ENCODE measurements at places on chromosomes 11 and 22. TPM values are rescaled to one million over a fixed set of nuclear protein-coding genes. Genes with fewer than 3 reads are reported as not detected.

- no peak for DNase-seq
Observed at GRCh38 chr11:94185416-94186084, 56.9 kb downstream of the PANX1 start.

DNA sequence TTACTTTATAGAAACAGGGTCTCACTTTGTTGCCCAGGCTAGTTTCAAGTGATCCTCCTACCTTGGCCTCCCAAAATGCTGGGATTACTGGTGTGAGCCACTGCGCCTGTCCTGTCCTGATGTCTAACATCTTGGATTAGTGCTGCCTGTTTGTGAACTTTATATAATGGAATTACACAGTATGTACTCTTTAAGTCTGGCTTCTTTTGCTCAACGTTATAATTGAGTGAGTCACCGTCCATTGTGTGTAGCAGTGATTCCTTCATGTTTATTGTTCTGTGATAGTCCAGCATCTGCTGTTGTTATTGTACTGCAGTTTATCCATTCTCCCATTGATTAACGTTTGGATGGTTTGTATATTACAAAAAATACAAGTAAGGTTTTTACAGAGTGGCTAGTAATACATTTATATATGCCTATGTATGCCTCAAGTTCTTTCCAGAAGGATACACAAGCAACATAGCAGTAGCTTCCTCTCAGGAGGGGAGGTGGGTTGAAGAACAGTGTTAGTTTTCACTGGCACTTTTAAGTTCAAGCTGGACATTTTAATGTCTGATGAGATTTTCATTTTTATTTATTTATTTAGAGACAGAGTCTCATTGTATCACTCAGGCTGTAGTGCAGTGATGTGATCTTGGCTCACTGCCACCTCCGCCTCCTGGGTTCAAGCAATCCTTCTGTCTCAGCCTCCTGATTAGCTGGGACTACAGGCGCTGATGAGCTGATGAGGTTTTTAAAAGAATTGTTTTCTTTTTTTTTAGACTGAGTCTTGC is 25.2 kb upstream of the MICALL1 start:
- no peak for DNase-seq

DNA sequence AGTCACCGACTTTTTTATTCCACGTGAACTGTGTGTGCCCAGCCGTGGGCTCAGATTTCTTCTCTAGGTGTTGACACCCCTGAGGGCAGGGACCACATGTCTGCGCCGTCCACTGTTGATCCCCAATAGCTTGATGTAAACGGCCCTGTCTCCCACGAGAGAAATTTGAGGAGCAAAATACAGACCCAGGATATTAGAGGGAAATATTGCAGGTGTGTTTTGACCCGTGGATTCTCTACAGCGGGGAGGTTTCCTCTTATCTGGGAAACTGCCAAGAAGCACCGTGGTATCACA is 437.5 kb downstream of the TBC1D22A start:
- DNase-seq: no peak

DNA sequence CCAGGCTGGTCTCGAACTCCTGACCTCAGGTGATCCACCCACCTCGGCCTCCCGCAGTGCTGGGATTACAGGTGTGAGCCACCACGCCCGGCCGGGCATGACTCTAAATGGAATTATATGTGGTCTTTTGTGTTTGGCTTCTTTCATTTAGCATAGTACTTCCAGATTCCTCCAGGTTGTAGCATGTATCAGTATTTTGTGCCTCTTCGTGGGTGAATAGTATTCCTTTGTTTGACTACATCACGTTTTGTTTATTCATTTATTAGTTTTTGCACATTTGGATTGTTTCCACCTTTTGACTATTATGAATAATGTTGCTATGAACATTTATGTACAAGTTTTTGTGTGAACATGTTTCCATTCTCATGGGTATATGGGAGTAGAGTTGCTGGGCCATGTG is 24.4 kb downstream of the QSER1 start:
- DNase-seq: no peak

- no peak for DNase-seq
Observed at GRCh38 chr22:44542561-44543222, 44.7 kb upstream of the RTL6 start.

- no peak for DNase-seq
Observed at GRCh38 chr11:69734367-69734766, 30.5 kb upstream of the FGF19 start.

DNA sequence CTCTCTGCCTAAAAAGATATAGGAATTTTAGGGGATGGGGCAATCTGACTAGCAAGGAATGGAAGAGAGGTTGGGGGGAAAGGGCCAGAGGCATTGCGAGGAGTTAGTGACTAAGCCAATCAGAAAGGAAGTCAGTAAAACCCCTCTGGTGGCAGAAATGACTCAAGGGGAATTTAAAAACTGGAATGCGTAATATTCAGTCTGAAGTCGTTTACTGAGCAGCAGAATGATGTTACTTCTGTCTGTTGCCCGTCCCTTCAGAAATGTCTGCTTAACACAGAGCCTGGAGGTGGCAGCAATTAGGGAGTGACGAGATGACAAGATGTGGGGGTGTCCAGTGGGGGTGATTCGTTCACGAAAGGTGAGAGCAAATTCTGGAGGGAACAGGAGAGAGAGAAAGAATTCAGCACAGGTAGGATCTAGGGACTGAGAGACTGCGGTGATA is 107.7 kb upstream of the CLMP start:
- no peak for DNase-seq

The RIMBP3B gene
- polyA plus RNA-seq: 0.02 TPM

The ACTN3 gene
- 46.2 TPM for polyA plus RNA-seq

Measured in H1 (cell line).